ENCODE measurements at places on chromosomes 1 and 21.
A peak's percentile ranks its signal among the peaks of the same experiment; 100 is the strongest.

GRCh38 chr1:145927063-145927886 is at the start of gene RBM8A:
Gene RBM8A (minus strand): TSS chr1:145927484. CDS start chr1:145927426, 58 bp downstream.
- DNase-seq, result peak; percentile 88

GRCh38 chr21:46122758-46123683 is 25.1 kb downstream of the COL6A2 start:
- DNase-seq, result no peak

GRCh38 chr1:205662135-205662738 is 18.1 kb downstream of the SLC45A3 start:
- DNase-seq, result no peak

- DNase-seq, result peak; percentile 40
Observed at GRCh38 chr21:33299181-33299752, 25.5 kb upstream of the IFNAR1 start.

DNA sequence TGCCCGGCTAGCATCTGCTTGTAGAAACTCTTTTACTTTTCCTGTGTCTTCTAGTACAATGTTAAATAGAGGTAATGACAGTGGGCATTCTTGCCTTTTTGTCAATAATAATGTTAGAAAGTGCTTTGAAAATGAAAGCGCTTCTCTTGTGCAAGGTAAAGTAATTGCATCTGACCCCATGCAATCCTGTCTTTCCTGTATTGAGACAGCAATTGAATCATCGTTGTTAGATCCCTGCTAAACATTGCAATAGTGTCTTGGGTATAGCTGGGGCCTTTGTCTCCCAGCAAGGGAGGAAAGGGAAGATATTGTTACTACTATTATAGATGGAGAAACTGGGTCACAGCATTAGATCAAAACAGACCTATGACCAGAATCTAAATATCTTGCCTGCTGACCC is 80.9 kb downstream of the TLR5 start:
- DNase-seq, result peak; percentile 42

- DNase-seq, result no peak
Observed at GRCh38 chr21:46219591-46220239, 8.9 kb downstream of the LSS start.

DNA sequence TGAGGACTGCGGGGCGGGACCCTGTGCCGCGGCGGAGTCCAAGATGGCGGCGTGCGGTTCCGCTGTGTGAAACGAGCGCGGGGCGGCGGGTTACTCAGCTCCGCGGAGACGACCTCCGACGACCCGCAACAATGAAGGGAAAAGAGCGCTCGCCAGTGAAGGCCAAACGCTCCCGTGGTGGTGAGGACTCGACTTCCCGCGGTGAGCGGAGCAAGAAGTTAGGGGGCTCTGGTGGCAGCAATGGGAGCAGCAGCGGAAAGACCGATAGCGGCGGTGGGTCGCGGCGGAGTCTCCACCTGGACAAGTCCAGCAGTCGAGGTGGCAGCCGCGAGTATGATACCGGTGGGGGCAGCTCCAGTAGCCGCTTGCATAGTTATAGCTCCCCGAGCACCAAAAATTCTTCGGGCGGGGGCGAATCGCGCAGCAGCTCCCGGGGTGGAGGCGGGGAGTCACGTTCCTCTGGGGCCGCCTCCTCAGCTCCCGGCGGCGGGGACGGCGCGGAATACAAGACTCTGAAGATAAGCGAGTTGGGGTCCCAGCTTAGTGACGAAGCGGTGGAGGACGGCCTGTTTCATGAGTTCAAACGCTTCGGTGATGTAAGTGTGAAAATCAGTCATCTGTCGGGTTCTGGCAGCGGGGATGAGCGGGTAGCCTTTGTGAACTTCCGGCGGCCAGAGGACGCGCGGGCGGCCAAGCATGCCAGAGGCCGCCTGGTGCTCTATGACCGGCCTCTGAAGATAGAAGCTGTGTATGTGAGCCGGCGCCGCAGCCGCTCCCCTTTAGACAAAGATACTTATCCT is 430 bp downstream of the RBM15 start:
- DNase-seq, result peak; percentile 52

GRCh38 chr1:182259229-182259872 is 132.2 kb downstream of the GLUL start:
- DNase-seq, result peak; percentile 36

- DNase-seq, result peak; percentile 44
Observed at GRCh38 chr1:67552336-67552759, 122.1 kb upstream of the SERBP1 start.

DNA sequence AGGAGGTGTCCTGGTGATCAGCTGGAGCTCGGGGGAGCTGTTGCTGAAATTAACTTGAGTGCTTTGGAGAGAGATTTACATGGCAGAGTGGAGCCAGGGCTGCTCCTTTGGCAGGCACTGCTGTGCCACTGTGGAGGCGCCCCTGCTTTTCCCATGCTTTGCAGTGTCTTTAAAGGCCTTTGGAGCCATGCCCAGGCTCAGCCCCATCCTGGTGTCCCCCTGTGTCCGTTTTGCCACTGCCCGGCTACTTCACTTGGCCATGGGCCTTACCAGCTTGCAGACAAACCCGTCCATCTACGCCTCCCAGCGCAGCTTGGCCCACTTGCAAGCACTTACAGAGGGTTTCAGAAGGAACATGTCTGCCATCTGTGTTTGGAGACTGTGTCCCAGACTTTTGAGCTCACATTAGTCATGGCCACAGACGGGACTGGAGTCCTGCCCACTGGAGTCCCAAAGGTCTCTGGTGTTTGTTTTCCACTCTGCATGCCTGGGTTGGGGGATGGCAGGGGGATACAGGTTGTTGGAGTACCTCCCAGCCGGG is 18.2 kb upstream of the LAMTOR5 start:
- no peak for DNase-seq

DNA sequence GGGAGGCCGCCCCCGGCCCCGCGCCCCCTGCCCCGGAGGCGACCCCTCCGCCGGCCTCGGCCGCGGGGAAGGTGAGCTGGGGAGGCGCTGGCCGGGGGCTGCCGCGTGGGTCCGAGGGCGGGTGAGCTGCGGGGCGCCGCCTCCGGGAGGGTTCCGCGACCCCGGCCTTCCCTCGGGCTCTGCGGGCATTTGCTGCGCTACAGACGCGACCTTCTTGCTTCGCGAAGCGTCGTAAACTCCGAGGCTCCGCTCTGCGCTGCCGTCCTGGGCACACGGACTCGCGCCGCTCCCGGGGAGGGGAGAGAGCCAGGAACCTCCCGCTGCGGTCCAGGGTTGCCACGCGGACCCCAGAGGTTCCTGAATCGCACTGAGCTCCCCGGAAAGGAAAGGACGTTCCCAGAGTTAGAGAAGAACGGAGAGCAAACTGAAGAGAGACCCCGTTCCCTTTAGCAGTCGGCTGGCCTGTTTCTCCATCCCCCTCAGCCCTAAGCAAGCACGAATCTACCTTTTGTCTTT is 345 bp downstream of the SLX9 start:
- no peak for DNase-seq

Data from PC-9 (cell line).